Activated naive CD8-positive, alpha-beta T cell treated with anti-CD3 and anti-CD28 coated beads, Interleukin-2, amount 10 ng/mL, durations not matched to agents 7 days and 5 days (primary cell): ENCODE measurements at places on chromosomes 7 and 10. TPM values are rescaled to one million over a fixed set of nuclear protein-coding genes. Genes with fewer than 3 reads are reported as not detected.
A peak's percentile ranks its signal among the peaks of the same experiment; 100 is the strongest.

GRCh38 chr10:96570511-96570910 lies 16.3 kb downstream of the TM9SF3 start:
- no peak for DNase-seq

Gene FIGNL1
- total RNA-seq = 30.9 TPM

GRCh38 chr7:24706211-24707170 lies 50.8 kb downstream of the GSDME start:
- no peak for DNase-seq

- no peak for DNase-seq
Measured at GRCh38 chr7:87635921-87636320, 7.7 kb downstream of the RUNDC3B start.

Gene LMOD2
- not detected for total RNA-seq

Gene PNLIPRP1
- not detected for total RNA-seq

Gene PPP1R17
- total RNA-seq = not detected

DNA sequence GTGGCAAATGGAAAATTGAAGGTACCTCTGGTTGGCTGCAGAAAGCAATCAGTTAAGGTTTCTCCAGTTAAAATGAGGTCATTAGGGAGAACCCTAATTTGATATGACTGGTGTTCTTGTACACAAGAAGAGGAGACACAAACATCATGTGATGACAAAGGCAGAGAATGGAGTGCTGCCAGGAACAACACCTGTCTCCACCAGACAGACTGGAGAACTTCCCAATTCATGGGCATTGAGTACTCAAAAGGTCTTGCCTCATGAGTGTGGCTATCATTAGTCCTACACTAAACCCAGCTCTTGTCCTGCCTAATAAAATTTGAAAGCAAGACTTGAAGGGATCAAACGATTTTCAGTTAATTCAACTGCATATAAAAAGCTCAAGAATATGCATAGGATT lies 152.6 kb downstream of the PTPN20 start:
- DNase-seq = no peak

Gene MET
- not detected for total RNA-seq

GRCh38 chr7:15554081-15554480 lies 7.7 kb downstream of the AGMO start:
- DNase-seq = no peak

GRCh38 chr7:132328760-132329159 lies 247.5 kb downstream of the PLXNA4 start:
- no peak for DNase-seq

DNA sequence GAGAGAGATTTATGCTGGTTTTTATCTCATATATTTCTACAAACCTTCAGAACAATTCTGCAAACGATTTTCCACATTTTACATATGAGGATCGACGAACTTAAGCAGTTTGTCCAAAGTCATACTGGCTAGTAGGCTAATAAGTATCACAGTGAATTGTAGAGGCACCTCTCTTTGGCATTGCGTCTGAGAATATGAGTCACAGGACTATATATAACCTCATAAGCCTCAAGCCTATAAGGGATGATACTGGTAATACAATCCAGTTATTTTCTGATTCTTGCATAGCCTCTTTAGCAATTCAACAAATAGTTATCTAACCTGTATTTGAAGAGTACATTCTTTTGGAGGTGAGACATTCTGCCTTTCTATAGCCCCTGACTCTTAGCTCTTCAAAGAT lies 129.8 kb downstream of the GPR158 start:
- no peak for DNase-seq

Gene GPR15LG
- total RNA-seq = not detected

DNA sequence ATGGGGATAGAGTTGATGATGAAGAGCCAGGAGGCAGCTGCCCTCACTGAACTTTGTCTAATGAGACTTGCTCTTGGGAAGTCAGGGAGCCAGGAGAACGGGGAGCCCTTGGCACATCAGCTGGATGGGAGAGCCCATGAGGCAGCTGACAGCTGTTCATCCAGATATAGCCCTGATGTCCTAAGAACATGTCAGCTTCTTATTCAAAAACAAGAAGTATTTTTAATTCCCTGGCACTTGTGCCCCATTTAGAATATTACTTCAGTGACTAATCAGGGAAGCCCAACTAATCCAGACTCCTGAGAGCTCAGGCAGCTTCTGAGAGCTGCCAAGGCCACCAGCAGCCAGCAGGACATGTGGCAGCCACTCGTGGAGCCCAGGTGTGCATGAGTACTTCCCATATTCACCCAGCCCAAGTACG lies 363.4 kb downstream of the GRID1 start:
- no peak for DNase-seq

DNA sequence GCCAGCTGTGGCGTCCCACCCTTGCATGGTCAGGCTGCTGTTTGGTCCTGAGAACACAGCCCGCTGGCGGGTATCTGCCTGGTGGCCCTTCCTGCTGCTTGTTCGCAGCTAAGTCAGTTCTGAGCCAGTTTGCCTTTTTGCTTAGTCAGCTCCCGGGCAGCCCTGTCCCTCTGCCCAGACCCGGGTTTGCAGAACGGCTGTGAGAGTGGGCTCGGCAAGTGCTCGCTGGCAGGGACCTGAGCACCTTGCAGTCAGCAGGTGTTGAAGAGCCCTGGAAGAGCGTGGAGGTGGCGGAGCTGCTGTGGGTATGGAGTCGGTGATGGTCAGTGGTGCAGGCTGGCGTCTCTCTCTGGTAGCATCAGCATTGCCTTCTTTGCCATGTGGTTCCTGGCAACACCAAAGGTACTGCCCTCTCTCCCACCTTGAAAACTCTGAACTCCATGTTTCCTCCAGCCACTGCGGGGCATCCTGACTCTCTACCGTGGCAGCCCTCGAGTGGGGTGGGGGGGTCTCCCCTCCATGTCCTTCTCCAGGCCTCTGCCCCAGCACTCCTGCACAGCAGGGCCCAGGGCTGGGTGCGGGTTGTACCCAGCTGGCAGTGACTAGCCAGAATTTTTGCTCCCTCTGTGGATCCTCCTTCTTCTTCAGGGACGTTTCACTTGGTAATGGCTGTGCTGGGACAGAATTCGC lies 4.6 kb downstream of the INPP5A start:
- DNase-seq = no peak

Gene ASB10
- total RNA-seq = not detected

DNA sequence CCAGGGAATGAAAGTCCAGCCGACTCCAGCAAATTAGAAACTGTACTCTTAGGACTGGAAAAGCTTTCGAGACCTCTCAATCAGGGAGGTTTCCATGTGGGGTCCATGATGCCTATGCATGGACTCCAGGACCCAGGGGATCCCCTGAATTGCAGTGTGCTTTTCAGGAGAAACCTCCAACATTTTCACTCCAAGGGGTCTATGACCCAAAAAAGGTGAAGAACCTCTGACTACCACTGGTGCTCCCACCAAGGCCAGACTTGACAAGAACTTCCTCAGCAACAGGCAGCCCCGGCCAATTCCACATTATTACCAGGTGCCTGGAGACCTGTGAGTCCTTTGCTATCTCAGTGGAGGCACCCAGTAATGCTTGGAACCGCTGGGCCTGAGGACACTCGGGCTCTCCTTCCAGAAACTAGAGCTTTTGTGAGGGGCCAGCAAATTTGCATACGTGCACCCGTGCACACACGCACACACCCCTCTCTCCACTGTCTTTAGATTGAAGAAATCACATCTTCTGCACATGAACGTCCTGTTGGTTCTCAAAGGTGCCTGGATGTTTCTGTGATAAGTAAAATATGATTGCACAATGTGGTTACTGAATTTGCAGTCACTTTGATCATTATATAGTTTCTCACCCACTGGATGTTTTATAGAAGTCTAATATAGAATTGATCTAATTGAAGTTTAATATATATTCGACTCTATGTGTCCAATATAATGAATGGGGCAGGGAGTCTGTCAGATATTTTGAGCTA lies 54.7 kb downstream of the SYPL1 start:
- DNase-seq = no peak

Gene PLXDC2
- total RNA-seq = 0.86 TPM

DNA sequence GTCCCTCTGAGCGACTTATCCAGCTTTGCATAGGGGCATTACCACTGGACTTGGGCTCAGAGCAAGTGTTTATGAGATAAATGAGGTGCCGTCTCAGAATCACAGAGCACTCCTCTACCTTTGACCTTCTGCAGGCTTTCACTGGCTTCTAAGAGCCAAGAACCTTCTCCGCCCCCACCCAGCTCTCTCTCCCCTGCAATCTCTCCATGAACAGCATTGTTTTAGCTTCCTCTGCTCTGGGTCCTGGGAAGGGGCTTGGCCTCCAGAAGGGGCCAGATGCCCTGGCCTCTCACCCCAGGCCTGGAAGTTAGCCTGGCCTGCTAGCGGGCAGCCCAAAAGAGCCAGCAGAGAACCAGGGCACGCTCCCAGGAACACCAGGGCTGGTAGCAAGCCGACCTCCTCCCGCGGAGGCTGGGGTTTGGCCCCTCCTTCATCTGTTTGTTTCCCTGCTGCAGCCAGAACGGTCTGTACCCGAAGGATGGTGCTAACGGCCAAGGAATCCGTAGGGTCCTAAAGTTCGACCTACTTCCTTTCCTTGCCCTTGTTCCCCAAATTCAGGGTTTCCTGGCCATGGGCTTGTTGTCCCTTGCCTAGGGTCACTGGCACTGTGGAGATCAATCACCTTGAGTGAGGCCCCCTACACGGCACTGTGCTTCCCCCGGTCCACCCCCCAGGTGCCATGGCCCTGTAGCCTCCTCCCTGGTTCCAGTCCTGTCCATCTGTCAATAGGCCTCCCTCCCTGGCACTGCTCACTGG lies 18.7 kb upstream of the DDIT4 start:
- peak; percentile 70 for DNase-seq

DNA sequence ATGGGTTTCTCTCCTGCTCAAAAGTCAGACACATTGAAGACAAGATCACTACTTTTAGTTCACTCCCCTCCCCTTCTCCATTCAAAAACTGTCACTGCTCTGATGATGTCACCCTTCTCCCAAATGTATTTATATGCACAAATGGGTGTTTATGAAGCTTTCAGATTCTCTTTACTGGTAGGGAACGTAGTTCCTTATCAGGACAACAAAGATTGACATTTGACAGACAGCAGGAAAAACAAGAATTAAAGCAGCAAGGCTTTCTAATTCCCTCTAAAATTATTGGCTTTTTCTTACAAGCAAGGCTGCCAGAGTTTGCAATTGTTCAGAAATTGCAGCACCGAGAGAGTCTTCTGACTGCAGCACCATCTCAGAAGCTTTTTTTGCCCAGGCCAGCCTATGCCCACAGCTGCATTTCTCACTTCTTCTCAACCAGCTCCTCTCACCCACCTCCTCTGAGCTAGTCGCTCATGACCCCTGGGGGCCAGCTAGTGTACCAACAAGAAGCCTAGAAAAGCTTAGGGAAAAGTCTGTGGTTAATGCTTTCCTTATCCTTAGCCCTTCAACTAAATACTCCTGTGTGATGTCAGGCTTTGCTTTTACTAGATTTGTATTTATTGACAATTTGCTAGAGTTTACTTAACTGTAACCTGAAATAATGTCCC lies 265.1 kb downstream of the HTR7 start:
- no peak for DNase-seq

- DNase-seq = no peak
Measured at GRCh38 chr10:72759584-72759983, 67.6 kb downstream of the MCU start.

Gene NEUROD6
- total RNA-seq = not detected

DNA sequence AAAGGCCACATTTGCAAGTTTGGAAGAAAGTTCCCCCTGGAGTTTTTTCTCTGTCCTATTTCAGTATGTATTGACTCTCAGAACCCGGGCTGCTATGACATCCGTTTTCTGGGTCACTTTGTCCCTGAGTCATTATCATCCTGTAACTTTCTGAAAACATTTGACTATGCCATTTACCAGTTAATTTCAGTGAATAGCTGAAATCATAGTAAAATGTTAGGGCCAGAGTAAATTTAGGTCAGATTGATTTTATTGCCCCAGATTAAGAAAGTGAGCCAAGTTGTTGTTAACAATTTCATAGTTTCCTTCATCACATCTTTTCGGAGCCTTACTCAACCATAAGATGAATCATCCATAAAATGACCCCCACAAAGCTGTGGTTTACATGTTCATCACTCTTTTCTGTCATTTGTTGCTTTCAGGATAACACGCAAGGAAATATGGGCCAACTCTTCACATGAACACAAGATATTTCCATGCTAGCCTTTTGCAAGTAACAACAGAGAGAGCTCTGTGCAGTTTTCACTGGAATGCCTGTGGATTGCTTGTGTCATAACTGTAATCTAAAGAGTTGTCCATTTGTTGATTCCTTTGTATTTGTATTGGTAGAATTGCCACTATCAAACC lies 3.9 kb upstream of the MACC1 start:
- DNase-seq = no peak

DNA sequence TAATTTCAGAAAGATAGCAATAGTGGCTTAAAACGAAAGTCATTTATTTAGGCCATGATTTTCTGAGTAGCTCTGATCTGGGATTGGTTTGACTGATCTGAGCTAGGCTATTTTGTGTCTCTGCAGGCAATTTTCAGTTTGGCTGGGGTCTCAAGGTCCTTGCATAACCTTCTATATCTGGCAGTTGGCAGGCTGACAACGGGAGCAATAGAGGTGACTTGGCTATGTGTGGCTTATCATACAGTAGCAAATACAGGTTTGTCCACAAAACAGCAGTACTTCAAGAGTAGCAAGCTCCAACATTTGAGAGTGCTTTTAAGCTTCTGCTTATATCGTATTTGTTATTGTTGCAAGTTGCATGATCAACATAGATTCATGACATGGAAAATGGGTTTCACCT lies 1167.3 kb upstream of the CELF2 start:
- DNase-seq = no peak

DNA sequence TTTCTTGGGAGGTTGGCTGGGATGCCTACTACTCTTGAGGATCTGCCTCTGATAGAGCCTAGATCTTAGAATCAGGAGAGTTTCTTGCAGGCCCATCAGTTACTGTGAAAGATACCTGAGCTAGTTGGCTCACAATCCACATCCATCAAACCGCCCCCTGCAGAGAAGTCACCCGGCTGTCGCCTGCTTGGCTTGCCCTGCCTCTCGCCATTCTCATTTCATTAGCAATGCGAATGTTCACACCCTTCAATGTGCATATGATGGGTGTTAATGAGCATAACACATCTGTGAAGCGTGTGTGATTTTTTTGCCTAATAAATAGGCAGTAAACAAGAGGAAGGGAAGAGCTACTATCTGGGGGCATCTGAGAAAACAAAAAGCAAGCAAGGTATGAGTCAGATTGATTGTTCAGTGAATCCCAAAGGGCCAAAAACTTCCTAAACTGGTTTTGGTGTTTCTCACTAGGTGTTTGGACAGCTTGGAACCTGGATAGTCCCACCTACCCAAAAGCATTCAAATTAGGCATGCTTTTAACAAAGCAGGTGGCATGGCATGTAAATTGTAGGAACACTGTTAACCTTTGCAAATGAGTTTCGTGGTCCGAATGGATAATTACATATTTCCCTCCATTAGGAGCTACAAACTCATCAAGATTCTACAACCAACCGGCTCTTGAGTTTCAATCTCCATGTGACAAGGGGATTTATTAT lies 272.3 kb upstream of the C7orf33 start:
- DNase-seq = no peak

DNA sequence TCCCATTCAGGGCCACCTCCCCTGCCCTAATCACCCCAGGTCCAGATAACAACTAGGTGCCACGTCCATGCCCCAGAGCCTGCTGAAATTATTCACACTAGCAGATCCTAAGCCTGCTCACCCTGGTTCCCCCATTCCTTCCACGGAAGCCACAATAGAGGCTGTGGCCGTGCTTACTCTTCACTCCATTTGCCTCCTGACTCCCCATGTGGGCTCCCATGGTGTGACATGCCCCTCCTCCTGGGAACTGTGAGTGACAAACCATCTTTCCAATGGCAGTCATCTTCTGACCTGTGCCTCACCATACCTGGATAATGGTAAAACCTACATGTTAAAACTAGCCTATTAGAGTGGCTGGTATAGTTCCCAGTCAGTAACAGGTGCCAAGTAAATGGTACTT lies 216.2 kb upstream of the PRKCQ start:
- DNase-seq = no peak
